KG1 (cell line): ENCODE measurements at places on chromosomes 13 and 19.

DNA sequence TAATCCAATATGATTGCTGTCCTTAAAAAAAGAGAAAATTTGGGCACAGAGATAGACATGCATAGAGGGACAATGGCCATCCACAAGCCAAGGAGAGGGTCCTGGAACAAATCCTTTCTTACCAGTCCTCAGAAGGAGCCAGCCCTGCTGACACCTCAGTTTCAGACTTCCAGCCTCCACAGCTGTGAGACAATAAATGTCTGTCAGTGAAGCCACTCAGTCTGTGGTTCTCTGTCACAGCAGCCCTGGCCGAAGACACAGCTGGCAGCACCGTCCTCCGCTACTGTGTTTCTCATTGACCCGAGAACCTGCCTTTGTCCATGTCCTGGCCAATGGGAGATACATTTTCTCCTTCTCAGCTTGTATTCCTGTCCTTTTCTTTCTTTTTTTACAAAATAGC lies 207.9 kb downstream of the TM9SF2 start:
- no peak for DNase-seq

DNA sequence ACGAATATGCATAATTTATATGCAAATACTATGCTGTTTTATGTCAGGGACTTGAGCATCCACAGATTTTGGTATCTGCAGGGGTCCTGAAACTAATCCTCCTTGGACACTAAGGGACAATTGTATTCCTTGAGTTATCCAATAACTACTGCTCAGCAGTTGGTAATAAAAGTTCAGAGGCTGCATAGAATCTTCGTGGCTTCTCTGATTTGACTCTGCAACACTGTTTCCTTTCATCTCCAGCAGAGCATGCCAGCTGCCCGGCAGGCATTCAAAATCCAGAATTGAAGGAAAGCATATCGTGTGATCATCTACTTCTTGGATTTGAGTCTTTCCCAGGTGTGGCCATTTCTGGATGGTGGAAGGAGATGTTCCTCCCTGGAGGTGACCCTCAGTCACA lies 64.5 kb upstream of the MRI1 start:
- no peak for DNase-seq

DNA sequence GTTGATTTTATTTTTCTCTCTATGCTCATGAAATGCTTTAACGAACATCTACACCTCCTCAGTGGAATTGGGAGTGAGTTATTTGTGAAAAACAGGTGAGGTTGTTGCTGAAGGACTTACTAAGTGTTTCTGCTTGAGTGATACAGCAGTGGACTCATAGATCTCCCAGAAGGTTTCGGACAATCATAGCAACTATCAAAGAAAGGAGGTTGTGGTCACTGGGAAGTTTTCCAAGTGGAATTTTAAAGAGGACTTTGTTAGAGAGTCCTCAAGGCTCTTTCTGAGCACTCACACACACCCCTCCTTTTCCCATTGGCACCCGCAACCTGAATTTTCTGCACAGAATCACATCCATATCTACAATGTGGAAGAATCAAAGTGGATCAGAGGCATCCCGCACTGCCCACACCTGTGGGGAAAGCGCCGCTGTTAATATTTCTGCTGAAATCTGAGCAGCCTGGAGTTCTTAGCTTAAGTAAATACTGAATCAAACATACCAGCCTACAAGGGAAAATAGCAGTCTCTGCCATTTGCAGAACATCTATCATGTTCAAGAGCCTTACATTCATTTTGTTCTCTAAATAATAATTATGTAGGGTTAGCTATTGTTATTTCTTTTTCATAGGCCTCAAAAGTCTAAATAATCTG lies 719.4 kb downstream of the DIAPH3 start:
- no peak for DNase-seq

DNA sequence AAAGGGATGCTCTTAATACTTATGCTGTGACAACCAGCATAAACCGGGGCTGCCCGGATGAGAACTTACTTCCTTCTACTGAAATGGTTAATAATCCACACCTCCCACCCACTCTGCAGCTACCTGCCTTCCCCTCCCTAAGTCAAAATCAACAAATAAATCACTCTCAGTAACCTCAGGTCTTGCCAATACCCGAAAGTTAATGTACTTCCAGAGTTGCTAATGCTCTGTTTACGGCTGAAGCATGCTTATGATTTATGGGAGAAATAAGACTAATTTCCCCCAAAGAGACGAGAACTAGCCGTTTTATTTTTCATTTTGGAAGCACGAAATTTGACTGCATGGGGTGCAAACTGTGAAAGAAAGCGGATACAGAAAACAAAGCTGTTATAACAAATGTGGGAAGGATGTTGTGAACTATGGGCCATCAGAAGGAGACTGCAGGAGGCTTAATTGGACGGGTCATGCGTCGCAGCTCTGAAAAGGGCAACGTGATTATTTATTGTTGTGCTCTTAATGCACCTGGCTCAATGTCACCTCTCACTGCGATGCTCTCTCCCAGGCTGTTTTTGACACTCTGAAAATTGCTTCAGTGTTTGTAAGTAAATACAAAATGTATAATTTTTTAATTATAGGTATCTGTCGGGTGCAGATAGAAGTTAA lies 114.0 kb upstream of the SLC7A1 start:
- DNase-seq = no peak

DNA sequence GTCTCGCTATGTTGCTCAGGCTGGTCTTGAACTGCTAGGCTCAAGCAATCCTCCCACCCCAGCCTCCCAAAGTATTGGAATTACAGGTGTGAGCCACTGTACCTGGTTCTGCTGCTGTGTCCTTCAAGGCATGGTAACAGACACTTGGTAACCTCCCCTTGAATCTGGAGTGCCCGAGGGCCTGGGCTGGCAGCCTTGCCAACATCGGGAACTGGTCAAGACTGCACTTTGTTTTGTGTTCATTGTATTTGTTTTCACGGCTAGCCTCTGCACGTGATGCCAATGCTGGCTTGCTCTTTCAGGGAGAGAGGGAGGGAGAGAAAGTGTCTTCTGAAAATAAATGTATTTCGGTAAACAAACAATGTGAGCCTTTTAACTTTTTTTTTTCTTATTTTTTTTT lies 12.0 kb downstream of the CERS4 start:
- no peak for DNase-seq

GRCh38 chr13:99339736-99340397 lies 32.7 kb upstream of the GPR183 start:
- no peak for DNase-seq

- DNase-seq = no peak
Measured at GRCh38 chr13:111388851-111389500, 68.5 kb downstream of the TEX29 start.

GRCh38 chr13:108741930-108742329 lies 112.5 kb downstream of the MYO16 start:
- DNase-seq = no peak

DNA sequence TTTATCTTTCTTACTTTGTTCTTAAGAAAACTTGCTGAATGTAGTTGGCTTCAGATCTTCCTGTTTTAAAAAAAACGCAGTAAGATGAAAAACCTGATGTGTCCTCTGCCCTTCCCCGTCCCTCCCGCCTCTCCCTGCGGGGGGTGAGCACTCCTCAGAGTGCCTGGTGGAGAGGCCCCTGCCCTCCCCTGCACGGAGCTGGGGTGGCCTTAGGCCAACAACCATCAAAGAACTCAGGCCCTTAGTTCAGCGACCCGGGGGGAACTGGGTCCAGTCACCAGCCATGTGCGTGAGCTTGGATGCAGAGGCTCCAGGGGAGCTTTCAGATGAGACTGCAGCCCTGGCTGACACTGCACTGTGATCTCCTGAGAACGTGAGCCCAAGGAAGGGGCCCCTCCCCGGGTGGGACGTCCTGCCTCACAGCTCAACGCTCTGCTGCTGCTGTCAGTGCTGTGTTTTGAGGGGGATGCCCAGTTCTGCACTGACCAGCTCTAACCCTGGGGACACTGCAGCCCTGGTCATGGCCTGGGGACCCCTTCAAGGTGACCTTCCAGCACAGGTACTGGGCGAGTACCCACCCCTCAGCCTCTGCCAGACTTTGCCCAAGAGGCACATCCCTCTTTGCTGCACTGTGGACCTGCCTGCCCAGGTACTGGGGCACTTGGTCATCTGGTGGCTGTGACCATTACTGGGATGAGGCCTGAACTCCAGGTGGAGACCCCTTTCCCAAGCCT lies 42.7 kb downstream of the ANKRD10 start:
- no peak for DNase-seq

DNA sequence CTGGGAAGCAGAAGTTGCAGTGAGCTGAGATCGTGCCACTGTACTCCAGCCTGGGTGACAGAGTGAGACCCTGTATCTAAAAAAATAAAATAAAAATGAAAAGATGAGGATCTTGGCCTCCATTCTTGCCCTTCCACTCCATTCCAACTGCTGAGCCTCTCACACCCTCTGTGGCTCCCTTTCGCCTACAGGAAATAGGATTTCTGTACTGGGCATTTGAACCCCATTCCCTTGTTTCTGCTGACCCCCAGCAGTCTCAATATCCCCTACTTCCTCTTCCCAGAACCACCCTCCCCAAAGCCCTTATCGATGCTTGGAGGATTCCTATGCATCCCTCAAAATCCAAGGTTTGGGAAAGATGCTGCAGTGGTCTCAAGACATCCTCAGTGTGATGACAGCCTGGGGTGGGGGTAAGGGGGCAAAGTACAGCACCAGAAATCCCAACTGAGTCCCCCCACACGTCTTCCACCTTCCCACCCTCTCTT lies 12.5 kb upstream of the GDF15 start:
- no peak for DNase-seq

DNA sequence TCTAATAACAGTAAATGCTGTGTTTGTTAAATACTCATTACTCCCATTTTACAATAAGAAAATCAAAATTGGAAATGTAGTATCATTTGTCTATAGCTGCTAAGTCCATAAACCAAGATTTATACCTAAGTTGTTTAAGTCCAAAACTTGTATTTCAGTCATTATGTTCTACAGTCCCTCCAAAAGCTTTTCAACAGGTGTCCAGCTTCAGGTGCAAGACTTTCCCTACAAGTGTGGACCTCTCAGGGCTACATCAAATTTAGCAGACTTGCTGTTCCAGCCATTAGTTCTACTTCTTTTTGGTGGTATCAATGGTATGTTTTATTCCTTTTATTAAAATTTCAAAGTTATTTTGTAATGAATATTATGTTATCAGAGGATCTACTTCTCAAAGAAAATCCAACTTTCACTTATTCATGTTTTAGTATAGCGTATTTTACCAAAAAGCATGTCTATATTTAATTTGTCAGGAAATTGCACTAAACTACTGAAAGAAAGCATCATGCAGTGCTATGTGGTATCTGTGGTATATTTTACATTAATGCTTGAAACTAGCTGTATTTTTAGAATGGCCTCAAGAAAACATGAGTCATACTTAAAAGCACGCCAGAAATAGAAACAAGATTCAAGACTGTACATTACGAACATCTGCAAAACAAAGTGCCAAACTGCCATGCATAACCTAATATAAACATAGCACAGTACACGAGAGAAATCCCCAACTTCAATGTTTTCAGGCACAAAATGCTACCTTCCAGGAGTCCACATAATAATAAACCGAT lies 44.5 kb downstream of the VWA8 start:
- DNase-seq = peak; percentile 22

DNA sequence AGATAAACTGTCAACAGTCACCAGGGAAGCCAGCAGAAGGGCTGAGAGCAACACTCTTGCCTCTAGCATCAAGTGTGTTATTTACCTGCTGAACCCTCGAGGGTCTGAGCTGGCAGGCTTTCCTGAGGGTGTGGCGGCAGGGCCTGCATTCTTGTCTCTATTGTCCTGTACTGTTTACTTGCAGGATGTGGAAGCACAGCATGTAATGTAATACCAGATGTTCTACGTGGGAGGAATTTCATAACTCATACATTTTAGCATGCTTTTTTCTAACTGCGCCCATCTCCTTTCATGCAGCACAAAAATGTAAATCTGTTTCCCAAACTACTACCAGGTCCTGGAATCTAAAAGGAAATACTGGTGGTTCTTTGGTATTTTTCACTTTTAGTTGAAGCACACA lies 153.1 kb downstream of the RGCC start:
- no peak for DNase-seq

- DNase-seq = no peak
Measured at GRCh38 chr19:9597027-9597426, 12.7 kb upstream of the ZNF121 start.

- no peak for DNase-seq
Measured at GRCh38 chr19:30498707-30499106, 126.5 kb downstream of the ZNF536 start.

DNA sequence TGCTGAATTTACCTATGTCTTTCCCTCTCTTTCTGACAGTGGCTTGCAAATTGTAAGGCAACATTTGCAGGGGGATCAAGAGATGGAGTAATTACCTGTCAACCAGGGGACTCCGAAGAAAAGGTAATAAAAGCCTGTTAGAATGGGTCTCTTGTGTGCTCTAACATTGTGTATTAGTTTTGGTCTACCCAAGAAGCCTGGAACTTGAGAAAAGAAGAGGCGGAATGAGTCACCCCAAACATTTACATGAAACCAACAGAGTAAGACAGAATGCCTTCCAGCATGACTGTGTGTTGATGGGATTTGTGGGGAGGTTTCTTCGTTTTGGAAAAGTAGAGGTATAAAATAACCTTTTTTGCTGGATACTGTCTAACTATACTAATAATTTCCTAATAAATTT lies 36.7 kb downstream of the ZAR1L start:
- no peak for DNase-seq

DNA sequence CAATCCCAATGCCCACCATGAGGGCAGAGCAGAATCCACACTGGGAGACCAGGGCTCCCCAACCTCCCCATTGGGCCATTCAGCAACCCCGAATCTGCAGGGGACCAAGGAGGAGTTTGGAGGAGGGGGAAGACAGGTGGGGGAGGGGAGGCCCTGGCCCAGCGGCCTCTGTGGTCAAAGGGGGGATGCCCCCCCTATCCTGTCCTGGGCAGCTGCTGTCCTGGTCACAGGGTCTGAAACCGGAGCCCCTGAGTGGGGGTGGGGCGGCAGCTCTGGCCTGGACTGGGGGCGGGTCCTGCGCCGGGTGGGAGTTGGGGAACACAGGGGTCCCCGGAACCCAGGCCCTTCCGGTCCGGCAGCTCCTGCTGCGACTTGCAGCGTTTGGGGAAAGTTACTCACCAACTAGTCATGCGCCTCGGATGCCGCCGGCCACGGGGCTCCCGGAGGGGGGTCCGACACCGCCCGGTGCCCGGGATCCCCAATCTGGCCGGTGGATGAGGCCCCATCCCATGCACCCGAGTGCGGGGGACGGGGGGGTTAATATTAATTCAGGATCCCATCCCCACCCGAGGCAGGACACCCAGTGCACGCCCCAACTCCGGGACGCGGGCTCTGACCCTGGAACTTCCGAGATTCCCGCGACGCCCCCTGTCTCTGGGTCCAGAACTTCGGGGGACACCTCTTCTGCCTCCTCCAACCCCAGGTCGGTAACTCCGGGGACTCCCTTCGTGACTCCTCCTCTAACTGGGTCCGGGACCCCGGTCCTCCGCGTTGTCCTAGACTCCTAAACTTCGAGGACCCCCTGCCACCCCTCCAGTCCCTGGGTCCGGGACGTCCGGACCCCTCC lies 872 bp downstream of the HOMER3 start:
- DNase-seq = no peak
